Brain pericyte (primary cell): ENCODE measurements at places on chromosomes 3 and 15.

DNA sequence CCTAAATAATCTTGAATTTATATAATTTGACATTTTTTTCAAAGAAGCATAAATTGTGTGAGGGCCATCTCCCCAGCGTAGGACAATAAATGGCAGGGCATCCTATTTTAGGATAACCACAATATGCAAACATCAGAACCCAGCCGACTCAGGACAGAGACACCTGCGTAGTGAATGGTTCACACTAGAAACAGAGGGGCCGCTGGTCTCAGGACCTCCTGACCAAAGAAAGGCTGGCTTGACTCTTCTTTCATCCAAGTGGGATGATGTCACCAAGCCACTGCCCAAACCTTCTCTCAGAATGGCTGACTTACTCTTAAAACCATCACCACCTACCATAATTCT, 162.1 kb downstream of the FOXP1 start:
- no peak for DNase-seq

- no peak for DNase-seq
These were observed 929.5 kb upstream of the ALCAM start for GRCh38 chr3:104437131-104437750.

DNA sequence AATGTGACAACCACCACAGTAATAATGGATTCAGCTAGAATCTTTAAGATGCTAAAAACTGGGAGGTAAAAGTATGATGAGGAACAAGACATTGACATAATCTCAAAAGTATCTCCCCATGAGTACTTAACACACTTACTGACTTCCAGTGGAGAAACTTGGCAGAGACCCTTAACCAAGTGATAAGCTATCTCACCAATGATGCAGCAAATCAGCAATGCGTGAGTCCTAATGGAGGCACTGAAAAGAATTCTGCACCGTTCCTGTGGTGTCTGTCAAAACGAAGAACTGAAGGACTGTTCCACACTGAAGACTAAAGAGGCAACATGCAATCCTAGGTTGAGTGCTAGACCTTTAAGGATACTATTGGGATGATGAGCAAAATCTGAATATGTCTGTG, 67.9 kb upstream of the OCA2 start:
- DNase-seq: no peak

- no peak for DNase-seq
These were observed 730.2 kb downstream of the TUSC7 start for GRCh38 chr3:117439812-117440211.

- DNase-seq: no peak
These were observed 398.6 kb upstream of the WNT5A start for GRCh38 chr3:55885721-55886120.

- DNase-seq: no peak
These were observed 12.4 kb upstream of the GREM1 start for GRCh38 chr15:32705446-32705845.

- no peak for DNase-seq
These were observed 199.7 kb downstream of the RPLP1 start for GRCh38 chr15:69652293-69652692.

DNA sequence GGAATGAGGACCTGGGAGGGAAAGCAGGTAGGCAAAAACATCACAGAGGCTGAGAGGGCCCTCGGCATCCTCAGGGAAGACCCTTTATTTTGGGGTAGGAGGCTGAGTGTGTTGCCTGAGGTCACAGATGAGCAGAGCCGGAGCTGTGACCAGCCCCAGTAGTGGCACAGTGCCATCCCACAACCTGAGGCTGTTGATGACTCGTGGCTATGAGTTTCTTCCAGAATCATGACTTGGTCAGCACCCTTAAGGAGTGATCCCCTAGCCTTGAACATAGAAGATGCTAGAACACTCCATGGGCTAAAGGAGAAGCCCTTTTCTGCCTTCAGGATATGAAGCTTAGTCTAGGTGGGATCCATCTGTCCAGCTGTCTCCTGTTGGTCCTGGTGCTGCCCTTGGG, 19.5 kb upstream of the CXCR6 start:
- no peak for DNase-seq

- no peak for DNase-seq
These were observed 5.2 kb downstream of the ITIH1 start for GRCh38 chr3:52782412-52783210.

DNA sequence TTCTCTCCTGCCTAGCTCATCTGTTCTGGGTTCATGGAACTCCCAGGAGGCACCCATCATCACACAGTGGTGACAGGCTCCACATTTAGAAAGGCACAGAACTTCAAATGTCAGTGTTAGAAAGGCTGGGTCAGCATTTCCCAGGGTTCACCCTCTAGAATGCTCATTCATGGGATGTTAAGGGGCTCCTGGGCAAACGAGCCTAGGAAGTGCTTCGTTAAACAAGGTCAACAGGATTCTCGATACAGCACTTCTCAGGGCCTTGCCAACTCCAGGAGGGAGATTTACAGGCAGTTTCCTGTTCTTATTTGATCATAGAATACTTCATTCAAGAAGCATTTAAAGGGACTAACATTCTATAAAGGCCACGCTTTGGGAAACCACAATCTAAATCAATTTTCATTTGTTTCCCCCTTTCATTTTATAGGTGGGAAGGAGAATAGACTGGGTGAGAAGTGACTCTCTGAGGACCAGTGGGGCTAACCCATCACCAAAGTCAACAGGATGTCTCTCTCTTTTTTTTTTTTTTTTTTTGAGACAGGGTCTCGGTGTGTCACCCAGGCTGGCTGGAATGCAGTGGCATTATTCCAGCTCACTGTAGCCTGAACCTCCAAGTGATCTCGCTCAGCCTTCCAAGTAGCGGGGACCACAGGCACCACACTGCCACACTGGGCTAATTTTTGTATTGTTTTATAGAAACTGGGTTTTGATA, 14.3 kb downstream of the IGDCC4 start:
- no peak for DNase-seq

GRCh38 chr15:70726753-70727152, 36.6 kb downstream of the UACA start:
- no peak for DNase-seq

DNA sequence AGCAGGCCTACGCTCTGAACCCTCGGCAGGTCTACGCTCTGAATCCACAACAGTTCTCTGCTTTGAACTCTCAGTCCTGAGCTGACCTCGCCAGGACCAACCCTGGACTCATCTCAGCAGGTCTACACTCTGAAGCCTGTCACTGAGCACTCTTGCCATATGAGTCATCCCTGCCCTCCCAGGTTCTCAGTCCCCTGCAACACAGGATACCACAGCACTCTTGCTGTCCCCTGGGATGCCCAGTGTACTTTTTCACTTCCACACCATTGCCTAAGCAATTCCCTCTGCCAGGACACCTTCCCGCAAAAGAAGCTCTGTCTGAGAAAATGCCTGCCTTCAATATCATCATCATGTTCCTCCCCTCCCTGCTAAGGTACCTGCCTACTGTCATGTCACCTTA, 42.0 kb downstream of the NUP210 start:
- DNase-seq: no peak

- DNase-seq: no peak
These were observed 977 bp downstream of the CDC25A start for GRCh38 chr3:48187301-48187578.

- DNase-seq: no peak
These were observed 447.7 kb downstream of the GABRG3 start for GRCh38 chr15:27418726-27419125.
